ENCODE measurements at places on chromosomes 1 and 21.

DNA sequence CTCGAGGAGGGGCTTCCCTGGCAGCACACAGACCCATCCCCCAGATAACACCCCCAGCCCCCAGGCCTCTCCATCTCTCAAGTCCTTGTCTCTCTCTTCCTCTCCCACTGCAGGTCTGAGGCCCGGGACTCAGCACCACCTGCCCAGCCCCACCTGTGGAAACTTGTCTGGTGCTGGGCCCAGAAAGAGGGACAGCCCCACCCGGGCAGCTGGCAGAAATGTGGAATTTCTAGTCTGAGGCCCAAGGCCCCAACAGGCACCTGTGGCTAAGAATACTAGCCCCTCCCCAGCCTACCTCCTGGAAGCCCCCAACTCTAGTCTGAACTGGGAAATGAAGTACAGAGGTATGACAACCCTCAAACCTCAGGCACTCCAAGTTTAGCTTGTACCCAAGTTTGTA, 15.4 kb downstream of the TTC39A start:
- H3K27me3 ChIP-seq: no peaks in the 10 kb centered on the region
- no peaks in the 10 kb centered on the region for H3K4me1 ChIP-seq
- no peak overlapping the region for H3K4me3 ChIP-seq
- no peak for DNase-seq
- no peak overlapping the region for H3K27ac ChIP-seq

DNA sequence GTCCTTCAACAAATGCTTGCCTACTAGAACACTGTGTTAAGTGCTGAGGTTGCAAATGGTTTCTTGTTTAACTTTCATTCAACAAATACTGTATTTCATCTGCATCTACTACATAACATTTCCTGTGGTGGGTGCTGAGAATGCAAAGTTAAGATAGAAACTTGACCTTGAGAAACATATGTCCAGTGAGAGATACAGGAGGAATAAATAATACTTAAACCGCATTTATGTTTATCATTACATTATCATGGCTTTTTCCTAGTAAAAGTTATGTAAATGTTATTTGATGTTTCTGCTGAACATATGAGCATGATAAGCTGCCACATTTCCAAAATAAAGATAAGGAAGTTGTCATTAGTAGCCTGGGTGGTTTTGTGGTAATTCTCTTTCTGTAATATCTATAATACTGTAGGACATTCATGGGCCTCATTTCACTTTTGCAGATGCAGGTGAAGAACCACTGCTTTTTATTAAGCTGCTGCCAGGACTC, 590.4 kb downstream of the PLPP3 start:
- H3K27ac ChIP-seq: no peak overlapping the region
- no peaks in the 10 kb centered on the region for H3K27me3 ChIP-seq
- no peaks in the 10 kb centered on the region for H3K4me1 ChIP-seq
- DNase-seq: no peak
- H3K36me3 ChIP-seq: no peaks in the 10 kb centered on the region
- no peak overlapping the region for H3K4me3 ChIP-seq

DNA sequence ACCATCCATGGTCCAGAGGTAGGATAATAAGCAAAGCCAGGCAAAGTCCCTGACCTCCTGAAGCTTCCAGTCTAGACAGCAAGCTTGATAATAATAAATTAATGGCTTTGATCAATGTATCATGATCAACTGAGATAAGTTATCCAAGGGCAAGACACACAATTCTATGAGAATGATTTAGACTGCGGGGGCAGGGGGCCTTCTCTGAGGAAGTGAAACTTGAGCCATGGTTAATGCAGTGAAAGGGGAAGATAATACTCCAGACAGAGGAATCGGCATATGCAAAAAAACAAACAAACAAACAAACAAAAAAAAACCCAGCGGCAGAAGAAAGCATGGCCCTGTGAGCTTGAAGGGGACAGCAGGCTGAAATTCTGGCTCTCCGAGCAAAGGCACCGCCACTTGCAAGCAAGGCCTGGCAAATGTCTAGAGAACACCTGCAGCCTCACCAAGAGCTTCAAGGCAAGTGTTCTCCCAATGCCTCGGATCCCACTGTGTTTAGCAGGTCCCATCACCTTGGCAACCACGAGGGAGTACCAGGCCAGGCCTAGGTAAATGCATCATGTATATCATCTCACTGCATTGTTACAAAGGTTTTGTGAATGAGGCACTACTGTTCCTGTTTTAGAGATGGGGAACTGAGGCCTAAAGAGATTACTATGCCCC, 24.9 kb downstream of the CSMD2 start:
- H3K4me3 ChIP-seq: no peak overlapping the region
- no peaks in the 10 kb centered on the region for H3K27me3 ChIP-seq
- no peaks in the 10 kb centered on the region for H3K36me3 ChIP-seq
- H3K4me1 ChIP-seq: no peaks in the 10 kb centered on the region
- H3K27ac ChIP-seq: no peak overlapping the region
- DNase-seq: no peak

GRCh38 chr21:46441331-46441730, 17.4 kb upstream of the DIP2A start:
- H3K27me3 ChIP-seq: no peaks in the 10 kb centered on the region
- peaks cover 37% of the 10 kb centered on the region for H3K36me3 ChIP-seq
- H3K4me1 ChIP-seq: no peaks in the 10 kb centered on the region
- no peak overlapping the region for H3K27ac ChIP-seq

DNA sequence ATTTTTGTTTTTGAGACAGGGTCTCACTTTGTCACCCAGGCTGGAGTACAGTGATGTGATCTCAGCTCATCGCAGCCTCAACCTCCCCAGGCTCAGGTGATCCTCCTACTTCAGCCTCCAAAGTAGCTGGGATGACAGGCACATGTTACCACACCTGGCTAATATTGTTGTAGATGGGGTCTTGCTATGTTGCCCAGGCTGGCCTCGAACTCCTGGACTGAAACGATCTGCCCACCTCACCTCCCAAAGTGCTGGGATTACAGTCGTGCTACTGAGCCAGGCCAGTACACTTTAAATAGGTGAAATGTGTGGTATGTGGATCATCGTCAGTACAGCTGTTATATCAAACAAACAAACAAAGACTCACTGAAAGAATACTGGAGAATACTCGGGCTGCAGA, 35.0 kb upstream of the GPR153 start:
- H3K36me3 ChIP-seq: peaks cover 5% of the 10 kb centered on the region
- no peak overlapping the region for H3K4me3 ChIP-seq
- no peak overlapping the region for H3K27ac ChIP-seq
- no peak for DNase-seq

Data from H1 (cell line).